Adrenal gland (tissue), 19 donors: ENCODE measurements at places on chromosomes 16 and 17. TPM values are rescaled to one million over a fixed set of nuclear protein-coding genes. Genes with fewer than 3 reads are reported as not detected.

- no peak overlapping the region for H3K4me3 ChIP-seq
- H3K27me3 ChIP-seq, result no peaks in the 10 kb centered on the region
- peak overlapping the region; percentile 89 for H3K27ac ChIP-seq
- DNase-seq, result no peak
- peaks cover 76% of the 10 kb centered on the region for H3K4me1 ChIP-seq
- peaks cover 62% of the 10 kb centered on the region for H3K36me3 ChIP-seq
Measured at GRCh38 chr17:64497565-64498035, 746 bp upstream of the POLG2 start.

- no peaks in the 10 kb centered on the region for H3K4me1 ChIP-seq
- H3K27ac ChIP-seq, result no peak overlapping the region
- H3K27me3 ChIP-seq, result peaks cover under 1% of the 10 kb centered on the region
- H3K36me3 ChIP-seq, result no peaks in the 10 kb centered on the region
Measured at GRCh38 chr16:86884390-86884650, 306.0 kb downstream of the FOXL1 start.

- no peak overlapping the region for H3K27ac ChIP-seq
- no peaks in the 10 kb centered on the region for H3K36me3 ChIP-seq
- H3K4me3 ChIP-seq, result no peak overlapping the region
- no peak for DNase-seq
Measured at GRCh38 chr17:71329310-71330098, 791.3 kb upstream of the SOX9 start.

Gene SLC25A11
- 37.8 TPM for polyA plus RNA-seq

DNA sequence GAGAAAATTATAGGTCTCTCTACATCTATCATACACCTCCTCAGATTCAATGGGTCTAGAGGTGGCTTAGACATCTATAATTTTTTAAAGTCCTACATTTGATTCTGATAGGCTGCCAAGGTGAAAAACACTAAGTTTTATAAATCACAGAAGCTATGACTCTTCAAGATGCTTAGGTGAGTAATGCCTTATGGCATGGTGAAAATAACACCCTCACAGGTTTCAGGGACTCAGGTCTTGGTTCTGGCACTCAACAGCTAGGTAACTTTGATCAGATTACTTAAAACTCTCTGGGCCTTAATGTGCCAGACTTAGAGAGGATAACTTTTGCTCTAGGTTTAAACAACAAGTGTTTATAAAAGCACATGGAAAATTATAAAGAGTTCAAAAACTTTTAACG lies 2.0 kb upstream of the COX10 start:
- no peak overlapping the region for H3K27ac ChIP-seq
- no peak overlapping the region for H3K4me3 ChIP-seq
- no peak for DNase-seq
- no peaks in the 10 kb centered on the region for H3K36me3 ChIP-seq
- no peaks in the 10 kb centered on the region for H3K27me3 ChIP-seq

DNA sequence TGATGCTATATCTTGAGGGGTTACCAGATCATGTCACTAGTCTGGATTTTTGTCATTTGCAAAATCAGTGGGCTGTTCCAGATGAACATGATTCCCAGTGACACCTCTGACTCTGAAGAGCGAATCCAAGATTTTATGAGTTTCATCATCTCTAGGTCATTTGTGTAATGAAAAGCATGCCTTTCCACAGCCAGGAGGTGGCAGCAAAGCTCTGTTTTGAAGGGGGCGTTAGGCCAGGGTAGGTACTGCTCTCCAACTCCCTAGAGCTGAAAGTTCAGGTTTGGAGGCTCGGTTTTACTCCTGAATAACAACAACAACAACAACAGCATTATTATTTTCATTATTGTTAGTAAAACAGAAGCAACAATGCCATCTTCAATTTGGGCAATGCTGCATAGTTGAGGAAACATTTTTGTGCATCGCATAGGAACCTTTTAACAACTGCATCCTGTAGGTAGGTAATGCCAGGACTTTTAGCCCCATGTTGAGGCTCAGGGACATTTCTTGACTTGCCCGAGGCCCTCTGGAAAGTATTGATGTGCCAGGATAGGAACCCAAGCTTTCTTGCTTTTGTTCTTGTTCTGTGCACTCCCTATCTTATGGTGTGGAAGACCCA lies 77.0 kb downstream of the MYH13 start:
- no peaks in the 10 kb centered on the region for H3K4me1 ChIP-seq
- no peak overlapping the region for H3K4me3 ChIP-seq
- DNase-seq, result peak; percentile 61
- H3K36me3 ChIP-seq, result no peaks in the 10 kb centered on the region
- no peaks in the 10 kb centered on the region for H3K27me3 ChIP-seq

DNA sequence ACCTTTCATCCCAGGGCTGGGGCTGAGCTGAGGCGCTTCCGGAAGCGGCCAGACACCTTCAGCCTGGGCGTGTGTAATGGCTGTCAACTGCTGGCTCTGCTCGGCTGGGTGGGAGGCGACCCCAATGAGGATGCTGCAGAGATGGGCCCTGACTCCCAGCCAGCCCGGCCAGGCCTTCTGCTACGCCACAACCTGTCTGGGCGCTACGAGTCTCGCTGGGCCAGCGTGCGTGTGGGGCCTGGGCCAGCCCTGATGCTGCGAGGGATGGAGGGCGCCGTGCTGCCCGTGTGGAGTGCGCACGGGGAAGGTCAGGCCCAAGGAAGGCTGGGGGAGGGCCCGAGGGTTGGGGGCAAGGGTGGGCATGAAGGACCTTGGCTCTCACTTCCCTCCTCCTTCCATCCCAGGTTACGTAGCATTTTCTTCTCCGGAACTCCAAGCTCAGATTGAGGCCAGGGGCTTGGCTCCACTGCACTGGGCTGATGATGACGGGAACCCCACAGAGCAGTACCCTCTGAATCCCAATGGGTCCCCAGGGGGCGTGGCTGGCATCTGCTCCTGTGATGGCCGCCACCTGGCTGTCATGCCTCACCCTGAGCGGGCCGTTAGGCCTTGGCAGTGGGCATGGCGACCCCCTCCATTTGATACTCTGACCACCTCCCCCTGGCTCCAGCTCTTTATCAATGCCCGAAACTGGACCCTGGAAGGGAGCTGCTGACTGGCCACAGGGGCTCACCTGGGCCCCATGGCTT lies 19.6 kb downstream of the PFAS start:
- no peak overlapping the region for H3K27ac ChIP-seq
- H3K4me3 ChIP-seq, result no peak overlapping the region
- no peaks in the 10 kb centered on the region for H3K4me1 ChIP-seq
- no peak for DNase-seq
- no peaks in the 10 kb centered on the region for H3K36me3 ChIP-seq

DNA sequence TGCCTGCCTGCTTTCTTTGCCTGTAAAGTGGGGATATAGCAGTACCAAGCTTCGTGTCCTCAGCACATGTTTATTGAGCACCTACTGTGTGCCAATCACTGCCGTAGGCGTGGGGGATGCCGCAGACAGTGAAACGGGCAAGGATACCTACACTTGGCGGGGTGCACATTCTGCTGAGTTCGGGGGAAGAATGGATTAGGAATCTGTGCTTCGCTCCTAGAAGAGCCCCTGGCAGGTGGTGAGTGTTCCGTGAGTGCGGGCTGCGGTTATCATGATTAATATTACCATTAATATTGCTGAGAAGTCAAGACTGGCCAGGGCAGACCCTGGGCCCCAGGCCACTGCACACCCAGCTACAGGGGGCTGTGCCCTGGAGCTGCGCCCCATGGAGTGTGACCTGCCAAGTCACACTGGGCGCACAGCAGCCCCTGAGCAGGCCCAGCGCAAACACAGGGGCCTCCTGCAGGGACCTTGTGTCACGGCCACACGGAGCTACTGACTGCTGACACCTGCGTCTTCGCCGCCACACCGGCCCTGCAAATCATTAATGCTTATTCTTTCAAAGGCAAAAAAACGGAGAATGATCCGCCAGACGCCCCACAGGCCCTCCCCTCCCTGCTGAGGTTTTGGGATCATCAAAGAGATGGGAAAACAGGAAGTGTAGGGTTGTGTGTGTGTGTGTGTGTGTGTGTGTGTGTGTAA lies 213.4 kb upstream of the GSE1 start:
- no peak overlapping the region for H3K4me3 ChIP-seq
- no peak overlapping the region for H3K27ac ChIP-seq
- H3K27me3 ChIP-seq, result no peaks in the 10 kb centered on the region
- H3K36me3 ChIP-seq, result no peaks in the 10 kb centered on the region
- peaks cover 26% of the 10 kb centered on the region for H3K4me1 ChIP-seq

Gene C16orf90
- polyA plus RNA-seq, result not detected

GRCh38 chr17:6713130-6713917 lies at the start of gene SLC13A5:
SLC13A5 (minus strand) TSS chr17:6713369; CDS start chr17:6713333, 36 bp downstream.
- H3K27me3 ChIP-seq, result peaks cover 29% of the 10 kb centered on the region
- H3K4me3 ChIP-seq, result no peak within 1 kb of the TSS
- no peak within 1 kb of the TSS for H3K27ac ChIP-seq

DNA sequence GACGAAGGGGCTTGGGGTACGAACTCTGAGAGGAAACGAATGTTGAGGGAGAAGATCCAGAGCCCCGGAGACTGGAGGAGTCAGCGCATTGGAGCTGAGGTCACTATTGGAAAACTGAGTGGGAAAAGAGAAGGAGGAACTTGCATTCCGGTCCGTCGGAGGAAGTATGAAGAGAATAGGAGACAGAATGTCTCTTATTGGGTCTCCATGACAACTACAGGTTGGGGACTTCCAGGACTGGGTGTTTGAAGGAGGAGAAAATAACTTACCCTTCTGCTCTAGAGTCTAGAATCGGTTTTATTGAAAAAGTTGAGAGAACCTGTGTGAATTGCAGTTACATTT lies 537 bp downstream of the GOSR1 start:
- H3K36me3 ChIP-seq, result no peaks in the 10 kb centered on the region
- peaks cover 19% of the 10 kb centered on the region for H3K4me1 ChIP-seq
- H3K4me3 ChIP-seq, result peak overlapping the region; percentile 100
- H3K27ac ChIP-seq, result peak overlapping the region; percentile 94
- no peak for DNase-seq

DNA sequence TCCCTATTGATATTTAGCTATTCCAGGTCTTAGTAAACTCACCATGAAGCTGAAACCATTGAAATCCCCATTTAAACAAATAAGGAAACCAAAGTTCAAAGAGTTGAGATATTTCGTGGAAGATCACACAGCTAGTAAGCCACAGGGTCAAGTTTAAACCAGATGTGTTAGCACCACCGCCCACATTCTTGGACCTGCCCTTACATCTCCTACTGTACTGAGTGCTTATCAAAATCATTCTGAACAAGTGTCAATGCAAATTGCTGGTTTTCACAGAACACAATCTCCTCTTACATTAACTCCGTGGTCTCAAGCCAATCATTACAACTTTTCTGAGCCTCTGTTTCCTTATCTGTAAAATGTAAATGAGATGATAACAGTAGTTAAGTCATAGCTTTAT lies 676.2 kb downstream of the CDH11 start:
- no peaks in the 10 kb centered on the region for H3K36me3 ChIP-seq
- no peak overlapping the region for H3K27ac ChIP-seq
- H3K27me3 ChIP-seq, result no peaks in the 10 kb centered on the region
- H3K4me1 ChIP-seq, result no peaks in the 10 kb centered on the region
